ENCODE measurements at places on chromosomes 13 and 19.
A peak's percentile ranks its signal among the peaks of the same experiment; 100 is the strongest.

- DNase-seq = no peak
These were observed 2.8 kb downstream of the GRK1 start for GRCh38 chr13:113669755-113670341.

DNA sequence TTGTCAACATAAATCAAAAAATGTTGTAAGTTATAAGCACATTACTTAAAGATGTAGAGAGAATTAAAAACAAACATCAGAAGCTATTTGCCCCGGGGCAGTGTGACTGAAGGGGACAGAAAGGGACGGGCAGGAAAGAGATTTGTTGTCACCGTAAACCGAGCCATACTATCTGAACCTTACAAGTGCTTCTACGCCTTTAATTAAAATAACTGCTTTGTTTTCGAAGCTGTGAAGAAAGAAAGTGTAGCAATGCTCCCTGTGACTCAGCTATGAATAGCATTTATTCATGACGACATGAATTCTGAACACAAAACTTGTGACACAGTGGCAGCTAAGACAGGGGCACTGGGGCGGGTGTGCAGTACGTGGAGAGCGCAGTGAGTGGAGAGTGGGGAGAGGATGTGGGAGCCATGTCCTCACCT, 30.0 kb downstream of the ZNF787 start:
- no peak for DNase-seq

GRCh38 chr13:79614250-79614918, 133.4 kb downstream of the NDFIP2 start:
- DNase-seq = no peak

DNA sequence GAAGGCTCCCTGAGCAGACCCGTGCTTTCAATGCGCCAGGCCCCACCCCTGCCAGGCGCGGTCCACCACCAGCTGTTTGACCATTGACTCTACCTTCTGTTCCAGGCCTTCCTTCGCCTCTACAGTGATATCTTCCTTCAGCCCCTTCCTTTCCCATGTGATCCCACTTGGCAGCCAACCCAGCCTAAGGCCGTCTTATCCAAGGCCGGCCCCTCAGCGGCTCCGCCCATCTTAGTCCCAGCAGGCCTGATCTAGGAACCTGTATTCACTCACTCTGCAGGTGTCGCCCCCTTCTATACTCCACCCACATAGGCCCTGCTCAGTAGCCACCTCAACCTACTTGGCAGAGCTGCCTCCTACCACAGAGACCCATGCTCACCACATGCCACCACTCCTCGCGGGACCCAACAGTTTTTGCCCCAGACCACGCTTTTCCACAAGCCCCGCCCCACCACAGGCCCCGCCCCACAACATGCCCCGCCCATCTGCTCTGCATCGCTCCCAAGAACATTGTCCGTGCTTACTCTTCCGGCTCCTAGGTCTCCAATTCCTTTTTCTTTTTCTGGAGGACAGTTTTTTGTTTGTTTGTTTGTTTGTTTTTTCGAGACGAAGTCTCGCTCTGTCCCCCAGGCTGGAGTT, 2.9 kb downstream of the RASIP1 start:
- no peak for DNase-seq

- no peak for DNase-seq
These were observed 469.9 kb downstream of the GPC5 start for GRCh38 chr13:91868351-91868750.

DNA sequence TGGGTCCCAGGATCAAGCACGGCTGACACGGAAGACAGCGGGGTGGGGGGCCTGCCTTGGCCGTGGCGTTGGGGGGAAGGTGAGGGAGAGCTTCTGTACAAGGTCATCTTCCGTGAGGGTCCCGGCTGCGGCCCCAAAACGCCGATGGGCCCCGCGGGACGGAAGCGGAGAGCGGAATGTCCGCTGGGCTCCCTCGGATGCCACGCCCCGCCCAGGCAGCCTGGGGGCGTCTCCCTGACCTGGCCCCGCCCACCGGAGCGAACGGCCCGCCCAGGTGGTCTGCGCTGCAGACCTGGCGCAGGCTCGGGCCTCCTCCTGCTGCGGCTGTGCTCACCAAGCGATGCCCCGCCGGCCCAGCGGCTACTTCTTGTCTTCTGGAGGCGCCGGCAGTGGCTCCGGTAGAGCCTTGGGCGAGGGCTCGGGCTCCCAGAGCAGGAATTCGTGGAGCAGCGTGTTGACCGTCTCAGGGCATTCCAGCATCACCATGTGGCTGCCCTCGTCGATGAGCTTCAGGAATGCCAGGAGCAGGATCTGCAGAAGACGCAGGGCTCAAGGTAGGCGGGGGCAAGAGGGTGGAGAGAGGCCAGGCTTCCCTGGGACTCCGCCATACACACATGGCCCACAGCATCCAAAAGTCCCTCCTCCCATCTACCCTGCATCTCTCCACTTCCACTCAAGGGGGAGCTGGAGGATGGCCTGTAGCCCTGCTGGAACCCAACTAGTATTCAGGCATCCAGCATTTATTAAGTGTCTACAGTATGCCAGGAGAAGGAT, 10.7 kb downstream of the ABHD8 start:
- DNase-seq = peak; percentile 92

DNA sequence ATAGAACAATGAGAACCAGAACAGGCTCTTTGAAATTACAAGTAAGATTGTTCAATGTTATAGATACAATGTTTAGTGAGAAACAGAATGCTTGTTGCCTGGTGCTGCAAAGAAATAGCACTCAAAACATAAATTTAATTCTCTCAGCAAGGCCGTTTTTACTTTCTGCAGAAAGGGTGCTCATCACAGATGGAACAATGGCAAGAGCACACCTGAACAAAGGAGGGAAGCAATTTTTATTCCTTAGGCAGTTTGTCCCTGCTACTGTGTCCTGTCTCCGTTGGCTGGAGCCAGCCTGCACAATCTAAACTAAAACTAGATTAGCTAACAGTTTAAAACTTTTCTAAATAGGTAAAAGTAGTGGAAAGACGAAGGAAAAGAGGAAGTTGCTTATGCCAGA, 10.4 kb upstream of the ZNF8 start:
- DNase-seq = no peak

DNA sequence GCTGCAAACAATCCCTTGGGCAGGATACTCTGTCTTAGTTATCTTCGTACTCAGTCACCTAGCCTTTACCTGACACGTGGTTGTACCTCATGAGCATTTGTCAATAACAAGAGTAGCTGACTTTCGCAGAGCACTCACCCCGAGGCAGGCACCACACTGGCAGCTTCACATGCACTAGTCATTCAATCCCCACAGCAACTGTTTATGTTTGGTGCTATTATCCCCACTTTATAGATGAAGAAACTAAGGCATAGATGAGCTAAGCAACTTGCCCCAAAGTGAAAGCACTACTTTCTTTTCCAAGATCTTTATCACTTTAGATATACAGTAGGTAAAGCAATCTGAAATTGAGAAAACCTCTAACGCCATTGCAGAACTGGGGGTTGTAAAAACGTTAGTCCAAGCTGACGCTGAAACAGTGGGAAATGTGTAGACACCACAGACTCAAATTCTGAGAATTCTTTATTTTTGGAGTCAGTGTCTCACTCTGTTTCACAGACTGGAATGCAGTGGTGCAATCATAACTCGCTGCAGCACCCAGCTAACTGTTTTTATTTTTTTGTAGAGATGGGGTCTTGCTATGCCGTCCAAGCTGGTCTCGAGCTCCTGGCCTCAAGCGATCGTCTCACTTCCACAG, 446.0 kb downstream of the FOXO1 start:
- DNase-seq = no peak

GRCh38 chr13:106213028-106213757, 322.3 kb downstream of the EFNB2 start:
- no peak for DNase-seq

- DNase-seq = no peak
These were observed 102.0 kb downstream of the DCLK1 start for GRCh38 chr13:36029166-36029565.

DNA sequence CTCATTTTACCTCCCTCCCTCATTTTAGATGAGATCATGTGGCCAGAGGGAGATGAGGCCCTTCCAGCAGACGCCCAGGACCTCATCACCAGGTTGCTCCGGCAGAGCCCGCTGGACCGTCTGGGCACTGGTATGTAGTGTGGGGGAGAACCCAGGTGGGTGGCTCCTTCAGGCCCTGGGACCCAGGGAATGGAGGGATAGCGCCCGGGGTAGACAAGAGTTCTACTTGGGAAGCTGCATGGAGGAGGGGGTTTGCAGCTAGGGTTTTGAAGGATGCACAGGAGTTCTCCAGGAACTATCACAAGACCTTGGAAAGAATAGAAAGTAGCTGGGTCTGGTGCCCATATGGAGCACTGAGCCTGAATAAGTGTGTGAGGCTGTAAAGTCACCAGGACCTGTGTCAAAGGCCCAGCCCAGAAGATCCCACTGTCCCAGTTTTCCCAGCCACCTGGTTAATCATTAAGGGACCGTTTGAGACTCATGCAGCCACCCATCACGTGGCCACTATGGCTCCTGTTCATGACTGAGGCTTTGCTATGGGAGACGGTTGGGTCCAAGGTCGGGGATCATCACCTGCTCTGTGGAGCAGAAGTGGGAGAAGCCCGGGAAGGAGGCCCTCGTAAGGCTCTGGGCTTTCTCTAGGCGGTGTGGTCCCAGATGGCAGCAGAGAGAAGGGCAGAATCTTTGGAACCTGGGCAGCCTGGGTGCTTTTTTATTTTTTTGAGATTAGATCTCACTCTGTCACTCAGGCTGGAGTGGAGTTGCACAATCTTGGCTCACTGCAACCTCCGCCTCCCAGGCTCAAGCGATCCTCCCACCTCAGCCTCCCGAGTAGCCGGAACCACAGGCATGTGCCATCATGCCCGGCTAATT, 17.0 kb upstream of the PIK3R2 start:
- DNase-seq = no peak

DNA sequence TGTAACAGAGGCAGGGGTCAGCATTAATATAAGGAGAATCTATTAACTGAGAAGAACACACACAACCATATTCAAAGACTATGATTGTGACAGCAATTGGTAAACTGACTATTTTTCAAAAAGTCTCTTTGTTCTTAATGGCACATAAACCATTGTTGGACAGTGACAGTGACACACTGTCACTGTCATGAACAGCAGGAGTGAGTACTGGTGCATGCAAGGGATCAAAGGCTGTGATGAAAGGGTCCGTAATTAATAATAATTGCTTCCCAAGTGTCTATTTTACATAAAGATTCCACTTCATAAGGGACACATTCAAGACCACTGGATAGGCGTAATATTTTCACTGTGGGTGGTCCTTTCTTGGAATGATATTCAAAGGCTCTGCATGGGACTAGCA, 50.7 kb downstream of the LHFPL6 start:
- no peak for DNase-seq

GRCh38 chr19:30036154-30037129, 94.4 kb downstream of the URI1 start:
- no peak for DNase-seq

DNA sequence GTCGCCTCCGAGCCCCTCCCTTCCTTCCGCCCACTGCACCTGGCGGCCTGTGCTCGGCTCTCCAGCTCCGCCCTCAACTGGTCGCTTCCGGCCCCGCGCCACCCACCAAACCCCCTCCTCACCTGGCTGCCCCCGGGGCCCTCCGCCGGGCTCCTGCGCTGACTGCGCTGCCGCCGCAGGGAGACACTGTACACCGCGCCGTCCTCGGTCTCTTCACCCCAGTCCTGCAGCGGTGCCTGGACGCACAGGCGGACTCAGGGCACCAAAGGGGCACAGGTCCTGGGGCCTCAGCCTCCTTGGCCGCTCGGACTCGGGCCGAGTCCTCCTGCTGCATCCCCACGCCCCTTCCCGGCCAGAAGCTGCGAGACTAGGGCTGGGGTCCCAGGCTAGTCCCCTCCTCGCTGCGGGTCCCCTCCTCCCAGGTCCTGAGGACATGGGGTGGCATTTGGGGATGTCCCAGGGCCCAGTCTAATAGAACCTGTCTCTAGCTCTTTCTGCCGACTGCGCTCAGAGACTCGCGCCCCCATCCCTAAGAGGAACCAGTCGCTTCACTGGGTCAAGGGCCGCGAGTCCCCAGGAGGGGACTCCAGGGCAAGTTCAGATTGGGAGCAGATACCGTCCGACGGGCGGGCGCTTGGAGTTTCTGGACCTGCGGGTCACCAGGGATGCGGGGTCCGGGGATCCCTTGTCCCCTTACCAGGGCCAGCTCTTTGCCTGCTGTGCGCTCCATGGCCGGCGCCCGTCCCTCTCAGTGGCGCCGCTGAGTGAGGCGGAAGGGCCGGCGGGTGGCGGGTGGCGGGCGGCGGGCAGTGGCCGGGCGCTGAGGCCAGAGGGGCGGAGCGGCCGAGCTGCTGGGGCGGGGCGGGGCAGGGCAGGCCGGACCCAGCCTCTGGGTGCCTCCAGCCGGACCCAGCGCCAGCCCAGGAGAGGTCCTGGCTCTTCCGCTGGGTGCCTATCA, at the start of gene RGL3:
Gene RGL3, minus strand, starts transcription at position 766 of the 958 bp plus-strand sequence. Its CDS starts 36 bp downstream, at position 730.
- no peak for DNase-seq

DNA sequence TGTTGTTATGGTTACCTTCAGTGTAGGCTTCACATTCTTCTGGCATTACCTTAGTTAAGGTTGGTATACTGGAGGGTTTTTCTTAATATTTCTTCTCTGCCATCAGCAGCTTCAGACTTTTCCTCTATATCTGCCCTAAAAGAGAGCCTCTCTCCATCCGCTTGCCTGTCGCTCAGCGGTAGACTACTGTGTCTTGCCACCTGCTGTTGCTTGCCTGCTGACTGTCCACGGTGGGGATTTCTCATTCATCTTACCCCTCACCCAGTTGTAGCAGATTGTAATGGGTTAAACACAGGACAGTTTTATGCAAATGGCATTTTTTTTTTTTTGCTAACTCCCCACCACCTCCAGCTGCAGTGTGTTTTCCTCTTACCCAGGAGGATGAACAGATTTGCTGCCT, 577.2 kb downstream of the SLITRK5 start:
- DNase-seq = no peak

GRCh38 chr13:100269837-100270236, 180.9 kb downstream of the PCCA start:
- no peak for DNase-seq

DNA sequence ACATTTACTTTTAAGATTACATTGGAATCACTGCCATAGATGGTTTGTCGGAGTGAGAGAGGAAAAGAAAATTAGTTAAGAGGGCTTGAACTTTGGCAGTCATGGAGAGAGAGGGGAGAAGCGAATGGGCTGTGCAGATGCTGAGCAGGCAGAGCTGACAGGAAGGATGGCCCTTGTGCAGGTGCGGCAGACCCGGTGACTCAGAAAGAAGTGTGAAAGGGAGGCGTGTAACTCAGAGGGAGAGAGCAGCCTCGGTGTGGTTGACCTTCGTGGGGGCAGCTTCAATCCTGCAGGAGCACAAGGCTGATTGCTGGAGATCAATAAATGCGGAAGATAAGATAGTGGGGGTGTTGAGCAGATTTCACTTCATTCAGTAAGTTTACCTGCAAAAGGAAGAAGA, 76.9 kb downstream of the TNFSF13B start:
- DNase-seq = no peak

- DNase-seq = no peak
These were observed 5.6 kb upstream of the ERFL start for GRCh38 chr19:41933693-41934426.

DNA sequence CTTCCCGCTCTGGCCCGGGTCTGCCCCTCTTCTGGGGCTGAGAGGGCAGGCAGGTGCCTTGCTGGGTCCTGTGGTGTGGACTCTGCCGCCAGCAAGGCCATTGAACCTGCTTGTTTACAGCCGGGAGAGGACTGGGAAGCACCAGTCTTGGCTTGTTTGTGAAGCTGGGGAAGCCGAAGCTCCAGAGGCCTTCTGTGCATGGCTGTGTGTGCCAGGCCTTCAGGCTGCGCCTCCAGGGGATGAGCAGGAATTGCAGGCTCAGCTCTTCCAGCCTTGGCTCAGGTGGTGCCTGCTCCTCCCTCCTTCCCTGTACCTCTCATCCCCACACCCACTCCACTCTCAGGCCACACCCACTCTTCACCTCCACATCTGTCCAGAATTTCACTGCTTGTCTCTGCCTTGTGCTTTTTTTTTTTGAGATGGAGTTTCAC, 17.5 kb downstream of the NDUFB7 start:
- DNase-seq = no peak
